ENCODE measurements at places on chromosomes 2 and 18.

DNA sequence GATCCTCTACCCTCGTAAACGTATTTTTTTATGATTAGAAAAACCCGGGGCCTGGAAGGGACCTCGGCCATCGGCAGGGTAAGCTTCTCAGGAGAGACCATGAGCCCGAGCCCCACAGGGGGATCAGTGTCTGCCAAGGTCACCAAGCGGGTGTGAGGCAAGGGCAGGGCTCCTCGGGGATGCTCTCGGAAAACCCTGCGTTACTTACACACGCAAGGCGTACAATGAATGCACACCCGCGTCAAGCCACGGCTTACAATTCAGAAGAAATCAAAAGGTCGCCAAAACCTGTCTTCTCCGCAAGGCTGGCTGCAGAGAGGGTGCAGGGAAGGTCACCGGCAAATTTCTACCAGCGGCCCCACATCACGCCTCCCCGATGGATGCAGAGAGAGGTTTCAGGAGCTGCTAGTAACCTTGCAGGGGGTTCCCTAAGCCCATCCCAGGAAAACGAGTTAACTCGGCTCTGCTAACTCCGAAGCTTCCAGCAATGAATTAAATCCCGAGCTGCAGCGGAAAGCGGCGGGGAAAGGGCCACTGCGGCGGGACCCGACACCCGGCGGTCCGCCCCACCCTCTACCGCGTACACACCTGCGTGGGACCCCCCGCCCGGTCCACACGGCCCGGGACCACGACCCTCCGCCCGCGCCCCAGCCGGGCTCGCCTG is 638 bp downstream of the ST3GAL5 start:
- no peak for DNase-seq

DNA sequence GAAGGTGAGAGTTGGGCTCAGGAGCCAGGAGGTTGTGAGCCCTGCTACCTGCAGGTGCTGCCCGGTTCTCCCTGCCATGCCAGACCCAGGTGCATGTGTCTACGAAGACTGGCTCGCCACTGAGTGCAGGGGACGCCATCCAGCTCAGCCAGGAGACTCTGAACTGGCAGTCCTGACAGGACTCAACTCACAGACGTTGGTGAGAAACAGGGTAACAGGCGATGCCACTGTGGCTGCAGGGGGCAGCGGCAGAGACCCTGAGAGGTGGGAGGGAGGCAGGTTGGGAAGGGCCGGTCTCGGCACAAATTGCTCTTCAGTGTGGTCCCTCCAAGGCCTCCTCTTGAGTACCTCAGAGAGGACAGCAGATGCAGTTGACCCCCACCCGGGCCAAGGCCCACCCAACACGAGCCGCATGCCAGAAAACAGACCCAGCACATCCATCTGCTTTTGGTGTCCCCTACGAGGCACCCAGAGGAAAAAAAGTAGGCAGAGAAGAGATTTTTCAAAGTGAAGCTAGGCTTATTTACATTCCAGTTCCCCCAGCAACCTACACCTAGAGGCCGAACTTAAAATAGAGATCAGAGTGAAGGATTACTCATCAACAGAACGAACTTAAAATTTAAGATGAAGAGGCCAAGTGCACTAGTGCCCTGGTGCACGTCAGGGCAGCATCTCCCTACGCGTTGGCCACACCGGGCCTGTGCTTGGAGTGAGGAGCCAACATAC is 184.8 kb downstream of the SEPTIN10 start:
- DNase-seq = no peak

DNA sequence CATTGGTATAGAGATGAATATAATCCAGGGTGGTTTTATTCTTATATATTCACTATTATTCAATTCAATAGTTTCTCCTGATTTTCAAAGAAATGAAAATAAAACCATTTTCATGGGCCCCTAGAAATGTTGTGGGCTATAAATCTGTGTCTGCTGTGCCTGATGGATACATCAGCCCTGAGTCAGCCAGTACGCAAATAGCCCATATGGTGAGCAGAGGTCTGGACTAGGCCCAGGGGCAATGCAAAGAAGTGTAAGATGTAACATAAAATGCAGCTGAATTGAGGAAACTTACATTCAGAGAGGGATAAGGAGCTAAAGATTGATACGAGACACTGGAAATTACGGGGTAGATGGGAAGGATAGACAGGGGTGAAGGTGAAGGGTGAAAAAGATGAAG is 122.5 kb downstream of the MAIP1 start:
- no peak for DNase-seq

GRCh38 chr2:84212611-84213314 is 246.3 kb downstream of the SUCLG1 start:
- DNase-seq = no peak

- no peak for DNase-seq
Observed at GRCh38 chr2:120393456-120393855, 47.5 kb downstream of the INHBB start.

DNA sequence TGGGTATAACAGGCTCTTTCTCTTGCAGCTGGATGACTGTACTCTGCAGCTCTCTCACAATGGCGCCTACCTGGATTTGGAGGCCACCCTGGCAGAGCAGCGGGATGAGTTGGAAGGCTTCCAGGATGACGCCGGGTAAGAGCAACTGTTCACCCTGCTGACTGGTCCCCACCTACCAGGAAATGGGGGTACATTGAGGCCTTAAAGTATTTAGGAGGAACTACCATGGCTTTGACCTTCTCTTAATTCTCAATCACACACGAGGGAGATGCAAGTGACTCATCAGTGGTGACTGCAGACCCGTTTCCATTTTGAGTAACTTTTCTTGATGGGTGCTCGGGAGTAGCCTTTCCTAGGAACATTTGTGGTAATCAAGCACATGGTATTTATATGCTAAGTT is 58.0 kb downstream of the FHOD3 start:
- DNase-seq = no peak

All from type B pancreatic cell (in vitro differentiated cells).